Transverse colon (tissue), 4 donors: ENCODE measurements at places on chromosomes 11 and 22. TPM values are rescaled to one million over a fixed set of nuclear protein-coding genes. Genes with fewer than 3 reads are reported as not detected.
A peak's percentile ranks its signal among the peaks of the same experiment; 100 is the strongest.

GRCh38 chr11:117502015-117502778, 174.5 kb downstream of the CEP164 start:
- DNase-seq, result no peak

- no peak for DNase-seq
These were observed 23.0 kb upstream of the GDPD4 start for GRCh38 chr11:77324508-77324907.

DNA sequence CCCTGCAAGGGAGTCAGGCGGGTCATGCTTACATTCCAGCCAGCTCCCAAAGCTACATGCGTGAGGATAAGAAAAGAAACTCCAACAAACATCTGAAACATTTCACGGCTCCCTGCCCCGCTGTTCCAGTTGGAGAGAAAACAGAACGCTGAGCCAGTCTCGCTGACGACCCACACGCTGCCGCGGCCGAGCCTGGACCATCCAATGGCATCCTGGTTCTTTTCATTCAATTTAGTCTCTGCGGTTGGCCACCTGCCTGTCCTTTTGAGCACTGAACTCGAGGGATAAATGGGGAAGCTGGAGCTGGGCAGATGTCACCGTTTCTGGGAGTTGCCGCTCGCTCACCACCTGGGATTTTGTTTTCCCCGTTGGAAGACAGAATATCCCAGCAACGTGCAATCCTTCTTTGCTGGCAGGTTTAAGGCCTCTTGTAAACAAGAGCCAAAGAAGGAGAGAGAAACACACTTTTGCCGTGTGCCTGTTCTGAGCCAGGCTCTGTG, 45.3 kb upstream of the SHISAL1 start:
- DNase-seq, result peak; percentile 19

DNA sequence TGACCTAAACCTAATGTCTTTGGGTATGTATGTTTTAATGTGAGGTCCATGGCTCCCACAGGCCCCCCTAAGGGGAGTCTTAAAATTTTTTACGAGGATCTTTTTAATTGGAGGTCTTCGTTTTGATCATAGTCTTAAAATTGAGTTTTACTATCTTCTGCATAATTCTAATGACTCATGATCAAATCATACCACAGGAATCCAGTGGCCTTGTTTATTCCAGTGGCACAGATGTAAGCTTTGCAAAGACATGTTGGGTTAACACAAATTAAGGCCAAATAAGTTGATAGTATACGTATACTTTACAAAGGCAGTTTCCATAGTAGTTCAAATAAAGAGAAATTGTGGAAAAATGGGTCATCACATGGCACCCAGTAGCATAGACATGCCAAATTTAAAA, 33.9 kb upstream of the FJX1 start:
- no peak for DNase-seq

GRCh38 chr11:112004389-112004788, 20.8 kb upstream of the DLAT start:
- DNase-seq, result no peak

- peak; percentile 91 for DNase-seq
These were observed at the start of gene NAV2 for GRCh38 chr11:19712281-19713195. Gene NAV2, plus strand, starts transcription at chr11:19712837. Its CDS starts 859 bp downstream, at chr11:19713696.

- peak; percentile 56 for DNase-seq
These were observed 158.5 kb downstream of the CCDC34 start for GRCh38 chr11:27204529-27204928.

DNA sequence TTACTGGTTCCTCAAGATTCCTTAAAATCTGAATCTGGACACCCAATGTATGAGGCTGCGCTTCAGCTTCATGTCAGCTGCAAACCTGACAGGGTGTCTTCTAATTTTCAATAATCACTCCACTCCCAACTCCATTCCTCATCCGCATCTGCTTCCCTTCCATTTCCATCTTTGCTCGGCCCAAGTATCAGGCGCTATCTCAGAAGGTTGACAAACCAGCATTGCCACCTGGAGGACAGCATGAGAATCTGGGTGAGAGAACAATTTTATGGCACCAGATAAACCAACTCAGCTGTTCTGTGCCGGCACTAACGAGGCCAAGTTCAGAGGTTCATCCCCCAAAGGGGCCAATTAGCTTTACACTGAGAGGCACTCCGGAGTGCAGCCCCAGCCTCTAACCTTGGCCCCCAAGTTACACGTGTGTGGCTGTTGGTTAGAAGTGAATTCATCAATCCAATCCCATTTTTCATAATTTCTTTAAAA, 79.1 kb upstream of the LMO2 start:
- DNase-seq, result peak; percentile 32

DNA sequence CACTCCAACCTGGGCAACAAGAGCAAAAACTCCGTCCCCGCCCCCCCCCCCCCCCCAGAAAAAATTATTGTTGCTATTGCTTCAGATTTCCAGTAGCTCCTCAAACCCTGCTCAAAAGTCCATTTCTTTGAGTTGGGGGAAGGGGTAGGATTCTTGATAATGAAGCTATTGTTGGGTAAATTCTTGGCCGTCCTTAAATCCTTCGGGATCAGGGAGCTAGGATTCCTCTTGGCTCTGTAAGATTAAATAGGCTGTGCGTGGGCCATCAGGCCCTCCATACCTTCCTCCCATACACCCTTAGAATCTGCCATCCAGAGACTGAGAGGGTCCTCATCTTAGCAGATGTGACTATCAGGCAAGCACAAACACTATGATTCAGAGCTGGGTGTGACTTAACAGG, 16.4 kb downstream of the YWHAH start:
- DNase-seq, result no peak

DNA sequence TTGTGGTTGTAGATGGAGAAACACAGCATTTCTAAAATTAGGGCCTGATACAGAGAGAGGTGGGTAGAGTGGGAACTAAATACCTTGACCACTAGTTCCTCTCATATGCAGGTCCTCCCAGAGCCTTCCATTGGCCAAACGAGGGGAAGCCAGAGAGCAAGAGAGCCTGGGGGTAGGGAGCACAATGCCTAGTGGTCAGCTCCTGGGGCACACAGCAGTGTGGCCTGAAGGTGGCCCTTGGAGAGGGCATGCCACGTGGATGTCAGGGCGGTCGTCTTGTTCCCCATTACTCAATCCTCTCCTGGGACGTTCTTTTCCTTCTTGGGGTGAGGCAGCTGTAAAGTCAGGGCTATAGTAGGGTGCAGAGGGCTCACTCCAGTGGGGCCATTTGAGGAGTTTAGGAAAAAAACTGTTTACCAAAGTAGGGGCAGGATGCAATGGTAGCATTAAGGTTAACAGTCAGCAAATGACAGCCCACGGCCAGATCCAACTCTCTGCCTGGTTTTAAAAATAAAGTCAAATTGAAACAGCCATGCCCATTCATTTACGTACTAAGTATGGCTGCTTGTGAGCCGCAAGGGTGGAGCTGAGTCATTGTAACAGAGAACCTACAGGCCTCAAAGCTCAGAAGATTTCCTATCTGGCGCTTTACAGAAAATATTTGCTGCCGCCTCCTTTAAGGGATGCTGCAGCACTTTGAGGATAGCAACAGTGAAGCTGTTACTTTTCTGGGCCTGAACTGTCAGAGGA, 7.6 kb downstream of the MYO18B start:
- no peak for DNase-seq

Gene FJX1
- 2.6 TPM for total RNA-seq

Gene GNAZ
- 14.7 TPM for total RNA-seq
